Activated CD8-positive, alpha-beta memory T cell treated with anti-CD3 and anti-CD28 coated beads for 1 hour (primary cell): ENCODE measurements at places on chromosomes 4 and X.

DNA sequence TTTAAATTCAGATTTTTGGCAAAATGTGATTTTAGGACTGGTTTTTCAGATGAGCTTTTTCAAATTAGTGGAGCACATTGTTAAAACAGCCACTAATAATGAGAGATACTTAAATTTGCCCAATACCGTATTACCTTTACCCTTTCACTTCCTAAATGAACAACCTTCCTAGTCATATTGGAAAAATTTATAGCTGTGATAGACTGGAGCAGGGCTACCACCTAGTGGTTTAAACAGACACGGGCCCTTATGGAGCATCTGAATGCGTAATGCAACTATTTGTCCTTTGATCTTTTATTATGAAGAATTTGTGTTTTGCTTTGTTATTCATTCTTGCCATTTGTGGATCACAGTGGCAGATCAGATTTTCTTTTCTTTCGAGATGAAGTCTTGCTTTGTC lies 72.7 kb downstream of the KDM6A start:
- DNase-seq = no peak

DNA sequence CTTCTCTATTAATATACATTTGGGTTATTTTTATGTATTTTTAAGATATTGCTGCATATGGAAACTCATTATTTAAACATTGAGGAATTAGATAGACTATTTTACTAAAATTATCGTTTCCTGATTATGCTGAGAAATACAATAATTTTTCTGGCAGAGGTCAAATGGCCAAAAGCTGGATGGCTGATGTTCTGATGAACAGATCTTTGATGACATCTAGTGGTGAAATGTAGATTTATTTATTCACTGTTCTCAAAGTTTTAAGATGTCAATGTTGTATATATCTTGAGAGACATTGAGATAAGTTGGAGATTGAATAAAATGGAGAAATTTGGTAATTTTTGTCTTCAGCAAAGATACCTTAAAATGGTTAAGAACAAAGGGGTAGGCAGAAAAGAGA lies 96.2 kb downstream of the UGT8 start:
- DNase-seq = no peak

DNA sequence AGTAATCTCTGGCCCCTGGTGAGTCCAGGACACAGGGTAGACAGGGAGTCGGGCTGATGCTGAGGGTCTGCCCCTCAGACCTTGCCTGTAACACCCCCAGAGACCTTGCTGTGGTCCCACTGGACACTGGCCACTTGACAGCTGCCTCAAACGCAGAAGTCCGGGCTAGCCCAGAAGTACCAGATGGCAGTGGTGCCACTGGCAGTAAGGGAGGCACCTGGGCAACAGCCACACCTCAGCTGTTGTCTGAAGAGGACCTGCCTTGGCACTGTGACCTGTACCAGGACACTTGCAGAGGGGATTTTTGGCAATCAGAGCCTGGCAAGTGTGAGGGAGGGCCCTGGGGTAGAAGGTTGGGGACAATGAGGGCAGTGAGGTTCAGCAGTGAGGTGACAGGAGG lies 63.3 kb upstream of the UXT start:
- no peak for DNase-seq

DNA sequence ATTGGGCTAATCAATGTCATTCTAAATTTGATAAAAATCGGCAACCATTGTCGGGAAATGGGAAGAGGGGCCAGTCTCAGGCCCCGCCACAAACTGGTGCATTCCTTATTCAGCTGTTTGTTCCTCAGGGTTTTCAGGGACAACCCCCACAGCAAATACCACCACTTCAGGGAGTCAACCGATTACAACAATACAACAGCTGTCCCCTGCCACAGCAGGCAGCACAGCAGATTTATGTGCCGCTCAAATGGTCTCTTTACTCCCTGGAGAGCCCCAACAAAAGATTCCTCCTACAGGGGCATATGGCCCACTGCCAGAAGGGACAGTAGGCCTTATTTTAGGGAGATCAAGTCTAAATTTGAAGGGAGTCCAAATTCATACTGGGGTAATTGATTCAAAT lies 61.8 kb downstream of the ZNF732 start:
- no peak for DNase-seq

GRCh38 chr4:187021436-187022205 lies 298.0 kb upstream of the FAT1 start:
- no peak for DNase-seq

DNA sequence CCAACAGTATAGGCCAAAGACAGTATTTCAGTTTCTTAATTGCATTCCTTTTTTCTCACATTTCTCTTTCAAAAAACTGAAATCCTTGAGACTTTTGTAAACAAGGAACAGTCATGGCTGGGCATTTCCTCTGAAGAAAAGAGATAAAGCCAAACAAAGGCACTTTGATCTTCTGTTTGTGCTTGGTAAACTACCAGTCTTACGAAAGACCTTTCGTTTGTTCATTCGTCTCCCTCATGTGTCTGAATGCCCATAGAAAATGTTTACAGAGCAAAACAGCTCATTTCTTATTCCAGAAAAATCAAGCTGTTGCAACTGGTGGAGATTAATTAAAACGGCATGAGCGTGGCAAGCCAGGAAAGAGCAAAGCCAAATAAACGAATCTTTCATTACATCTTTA lies 178.0 kb downstream of the GASK1B start:
- DNase-seq = no peak

GRCh38 chrX:74351760-74352159 lies 47.8 kb downstream of the ZCCHC13 start:
- DNase-seq = no peak

DNA sequence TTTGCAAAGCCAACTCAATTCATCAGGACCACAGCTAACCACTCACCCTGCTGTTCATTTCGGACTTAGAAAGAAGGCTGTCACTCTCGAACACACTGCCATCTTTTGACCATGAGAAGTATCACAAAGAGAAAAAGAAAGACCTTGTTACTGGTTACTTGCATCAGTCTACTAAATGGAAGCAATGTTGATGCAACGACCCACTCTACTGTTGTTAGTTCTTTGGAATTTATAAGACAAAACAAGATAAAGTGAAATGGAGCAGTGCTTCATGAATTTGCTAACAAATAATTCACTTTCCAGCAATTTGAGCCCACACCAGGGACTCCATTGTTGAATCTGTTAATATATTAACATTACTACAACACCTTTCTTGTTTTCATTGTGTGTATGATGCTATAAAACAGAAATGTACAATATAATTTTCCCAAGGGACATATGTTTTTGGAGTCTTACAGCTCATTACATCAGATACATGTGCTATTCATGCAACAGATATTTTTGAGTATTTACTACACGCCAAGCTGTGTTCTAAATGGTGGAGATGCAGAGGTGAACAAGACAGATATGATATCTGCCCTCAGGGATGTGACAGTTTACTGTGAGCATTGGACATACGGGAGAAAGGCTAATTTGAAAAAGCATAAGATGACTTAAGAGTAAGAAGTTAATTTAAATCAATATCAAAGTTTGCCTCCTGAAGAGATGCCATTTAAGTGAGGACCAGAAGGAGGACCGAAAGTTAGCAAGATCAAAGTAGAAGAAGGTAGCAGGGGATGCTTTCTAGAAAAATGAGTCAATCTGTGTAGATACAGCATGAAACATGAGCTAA lies 87.2 kb downstream of the AREG start:
- no peak for DNase-seq

- no peak for DNase-seq
Observed at GRCh38 chrX:43002526-43003203, 224.7 kb upstream of the PPP1R2C start.

DNA sequence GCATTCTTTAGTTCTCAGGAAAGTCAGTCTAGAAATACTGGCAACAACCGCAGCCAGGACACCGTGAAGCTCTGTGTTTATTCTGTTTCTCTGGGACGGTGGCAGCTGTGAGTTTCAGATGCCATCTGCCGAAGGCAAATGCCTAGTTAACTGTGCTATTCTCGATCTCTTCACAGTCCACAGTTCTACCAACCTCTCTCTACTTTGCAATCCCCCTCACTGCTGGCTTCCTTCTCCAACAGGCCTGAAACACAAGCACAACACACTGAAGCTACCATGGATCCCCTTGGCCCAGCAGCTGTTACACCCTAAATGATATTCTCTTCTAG lies 118.8 kb downstream of the ZNF827 start:
- no peak for DNase-seq

DNA sequence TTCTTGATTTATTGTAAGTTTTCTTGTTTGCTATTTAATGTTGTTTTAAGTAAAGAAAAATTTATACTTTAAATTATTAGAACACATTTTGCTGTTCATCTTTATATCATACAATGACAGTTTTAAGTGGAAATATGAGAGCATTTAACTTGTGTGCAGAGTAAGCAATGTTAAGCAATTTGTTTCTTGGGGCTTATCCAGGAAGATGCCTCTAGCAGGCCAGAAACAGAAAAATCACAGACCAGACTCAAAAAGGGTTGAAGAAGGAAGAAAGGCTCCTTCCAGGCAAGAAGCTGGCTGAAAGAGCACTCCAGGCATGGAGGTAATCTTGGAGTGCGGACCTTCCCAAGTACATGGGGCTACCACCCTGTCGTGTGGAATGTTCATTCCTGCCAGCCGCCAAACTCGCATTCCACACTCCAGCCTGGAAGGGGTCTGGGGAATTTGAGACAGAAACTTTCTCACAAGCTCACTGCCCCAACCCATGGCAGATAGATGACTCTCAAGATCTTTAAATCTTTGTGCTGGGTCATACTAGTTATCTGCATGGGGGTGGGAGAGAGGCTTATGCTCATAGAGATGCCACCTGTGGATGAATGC lies 1521.3 kb upstream of the AGA start:
- no peak for DNase-seq

DNA sequence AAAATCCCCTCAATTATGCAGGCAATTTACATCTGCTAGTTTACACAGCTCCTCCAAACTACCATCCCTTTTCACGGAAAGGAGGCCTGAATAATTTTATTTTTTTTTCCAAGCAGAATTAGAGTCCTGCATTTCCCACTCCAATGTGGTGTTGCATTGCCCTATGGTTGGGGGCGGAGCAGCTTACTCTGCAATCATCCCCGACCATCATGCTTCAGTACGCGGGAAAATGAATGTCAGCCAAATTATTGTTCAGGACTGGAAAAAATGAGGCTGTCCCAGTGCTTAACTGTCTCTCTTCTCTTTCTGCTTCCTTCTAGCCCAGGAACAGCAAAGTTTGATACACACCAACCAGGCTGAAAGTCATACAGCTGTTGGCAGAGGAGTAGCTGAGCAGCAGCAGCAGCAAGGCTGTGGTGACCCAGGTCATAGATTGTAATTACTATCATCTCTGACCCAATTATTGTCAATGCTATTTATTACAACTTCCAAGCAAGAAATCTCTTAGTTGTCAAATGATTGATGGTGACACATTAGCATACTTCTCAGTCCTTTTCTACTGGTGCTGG lies 28.3 kb downstream of the MMRN1 start:
- no peak for DNase-seq

DNA sequence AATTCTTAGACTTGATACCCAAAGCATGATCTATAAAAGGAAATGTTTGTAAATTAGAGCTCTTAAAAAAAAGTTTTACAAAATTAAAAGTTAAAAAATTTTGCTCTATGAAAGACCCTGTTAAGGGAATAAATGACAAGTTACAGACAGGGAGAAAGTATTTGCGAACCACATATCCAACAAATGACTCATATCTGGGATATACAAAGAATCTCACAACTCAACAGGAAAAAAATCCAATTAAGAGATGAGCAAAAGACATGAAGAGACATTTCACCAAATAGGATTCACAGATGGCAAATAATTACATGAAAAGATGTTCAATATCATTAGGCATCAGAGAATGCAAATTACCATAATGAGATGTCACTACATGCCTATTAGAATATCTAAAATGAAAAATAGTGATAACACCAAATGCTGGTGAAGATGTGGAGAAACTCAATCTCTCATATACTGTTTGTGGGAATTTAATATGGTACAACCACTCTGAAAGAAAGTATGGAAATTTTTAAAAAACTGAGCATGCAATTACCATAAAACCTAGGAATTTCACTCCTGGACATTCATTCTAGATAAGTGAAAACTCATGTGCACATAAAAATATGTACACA lies 100.8 kb upstream of the EOLA2 start:
- DNase-seq = no peak

GRCh38 chr4:40471923-40472322 lies 136.8 kb downstream of the CHRNA9 start:
- no peak for DNase-seq

DNA sequence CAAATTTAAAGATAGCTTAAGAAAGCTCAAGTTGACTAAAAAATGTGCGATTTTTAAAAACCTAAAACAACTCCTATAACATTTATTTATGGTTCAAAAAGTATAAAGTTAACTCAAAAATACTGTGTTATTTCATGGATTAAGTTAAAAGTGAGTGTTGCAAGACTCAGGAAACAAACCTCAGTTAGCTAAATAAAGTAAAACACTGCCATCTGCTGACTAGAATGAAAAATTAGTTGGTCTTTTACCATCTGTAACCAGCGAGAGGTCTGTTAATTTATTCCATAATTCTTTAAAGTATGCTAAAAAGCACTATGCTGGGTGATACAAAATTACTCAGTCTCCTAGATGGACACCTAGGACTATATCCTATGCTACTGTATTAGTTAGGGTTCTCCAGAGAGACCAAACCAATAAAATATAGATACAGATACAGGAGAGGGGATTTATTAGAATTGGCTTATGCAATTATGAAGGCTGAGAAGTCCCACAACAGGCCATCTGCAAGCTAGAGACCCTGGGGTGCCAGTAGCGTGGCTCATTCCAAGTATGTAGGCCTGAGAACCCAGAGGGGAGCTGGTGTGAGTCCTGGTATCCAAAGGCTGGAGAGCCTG lies 4.9 kb upstream of the WDFY3 start:
- no peak for DNase-seq

DNA sequence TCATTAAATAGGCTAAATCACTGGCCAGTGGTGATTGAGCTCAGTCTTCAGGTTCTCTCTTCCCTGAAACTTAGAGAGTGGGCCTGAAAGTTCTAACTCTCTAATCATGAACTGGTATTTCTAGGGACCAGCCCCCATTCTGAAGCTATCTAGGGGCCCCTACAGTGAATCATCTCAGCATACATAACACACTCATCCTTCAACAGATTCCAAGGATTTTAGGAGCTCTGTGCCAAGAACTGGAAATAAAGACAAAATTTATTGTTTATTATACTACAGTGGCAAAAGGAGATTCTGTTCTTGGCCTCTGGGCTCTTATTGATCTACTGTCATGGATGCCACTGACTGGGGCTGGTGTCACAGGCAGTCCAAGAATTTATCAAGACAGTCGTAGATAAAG lies 263.8 kb upstream of the IGFBP7 start:
- DNase-seq = no peak

- DNase-seq = no peak
Observed at GRCh38 chr4:946103-946450, 13.8 kb downstream of the TMEM175 start.

GRCh38 chr4:156303708-156304107 lies 350.0 kb upstream of the CTSO start:
- DNase-seq = no peak

DNA sequence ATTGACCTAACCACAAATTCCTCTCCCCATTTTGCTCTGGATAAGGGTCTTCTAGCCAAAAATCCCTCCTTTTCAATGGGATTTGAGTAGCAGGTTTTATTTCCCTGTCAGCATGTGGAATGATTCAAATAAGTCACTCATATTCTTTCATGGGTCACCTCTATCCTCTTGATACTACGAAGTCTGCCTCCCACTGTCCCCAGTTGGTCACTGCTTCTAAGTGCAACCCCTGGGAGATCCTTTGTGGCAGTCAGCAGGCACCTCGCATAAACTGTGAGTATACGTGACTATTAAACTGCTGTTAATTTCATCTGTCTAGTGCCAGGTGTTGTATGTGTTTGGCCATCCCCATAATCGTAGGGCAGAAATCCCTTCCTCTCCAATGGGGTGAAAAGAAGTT lies 1667.9 kb upstream of the PCDH7 start:
- no peak for DNase-seq

GRCh38 chrX:48465336-48465933 lies 4.6 kb downstream of the SLC38A5 start:
- DNase-seq = no peak
